ENCODE measurements at places on chromosomes 12 and 14.

GRCh38 chr14:100440207-100440631 is 117.1 kb downstream of the SLC25A47 start:
- DNase-seq, result no peak

DNA sequence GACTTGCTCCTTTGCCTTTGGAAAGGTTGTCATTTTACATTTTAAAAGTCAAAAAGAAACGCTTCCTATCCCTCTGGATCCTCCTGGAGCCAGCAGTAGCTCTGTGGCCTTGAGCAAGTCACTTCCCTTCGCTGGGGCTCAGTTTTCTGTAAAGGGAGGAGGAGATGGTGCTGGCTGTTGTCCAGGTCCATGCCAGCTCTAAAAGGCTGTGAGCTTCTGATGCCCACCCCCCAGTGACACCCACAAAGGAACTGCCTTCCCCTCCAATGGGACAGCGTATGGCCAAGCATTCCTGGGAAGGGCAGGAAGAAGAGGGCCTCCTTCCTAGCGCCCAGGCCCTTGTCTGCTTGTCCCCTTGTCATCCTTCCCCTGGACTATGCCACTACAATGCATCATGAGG is 81.5 kb downstream of the NTF3 start:
- DNase-seq, result no peak

DNA sequence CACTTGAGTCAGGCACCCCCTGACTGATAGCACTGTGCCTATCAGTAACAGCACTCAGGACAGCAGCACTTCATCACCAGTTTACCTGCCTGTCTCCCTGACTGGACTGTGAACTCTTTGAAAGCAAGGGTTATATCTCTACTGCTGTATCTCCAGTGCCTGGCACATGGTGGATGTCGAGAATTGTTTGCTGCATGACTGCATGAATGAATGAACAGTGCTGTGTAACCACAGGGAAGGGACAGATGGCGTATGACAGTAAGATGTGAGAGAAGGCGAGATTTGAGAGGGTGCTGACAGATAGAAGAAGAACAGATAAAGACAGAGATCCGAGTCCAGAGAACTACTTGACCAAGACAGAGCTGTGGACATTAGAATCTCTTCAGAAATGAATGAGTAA is 29.7 kb downstream of the BRAP start:
- no peak for DNase-seq

GRCh38 chr12:12207746-12208145 is 59.1 kb downstream of the LRP6 start:
- DNase-seq, result no peak

GRCh38 chr14:52032204-52032801 is 36.6 kb downstream of the NID2 start:
- DNase-seq, result no peak

GRCh38 chr14:19729763-19730162 is 13.6 kb upstream of the OR4Q3 start:
- no peak for DNase-seq

DNA sequence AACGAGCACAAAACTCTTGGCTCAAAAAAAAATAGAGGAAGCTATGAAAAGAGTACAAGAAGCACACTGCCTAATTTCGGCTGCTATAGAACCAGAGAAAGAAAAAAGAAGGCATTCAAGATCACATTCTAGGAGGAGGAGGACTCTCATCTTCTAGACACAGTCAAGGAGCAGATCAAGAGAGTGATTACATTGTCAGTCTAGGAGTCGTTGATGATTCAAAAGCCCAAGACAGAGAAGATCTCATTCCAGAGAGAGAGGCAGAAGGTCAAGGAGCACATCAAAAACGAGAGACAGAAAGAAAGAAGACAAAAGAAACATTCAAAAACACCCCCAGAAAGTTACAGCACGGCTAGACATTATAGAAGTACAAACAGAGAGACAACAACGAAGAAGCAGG is 131.8 kb upstream of the AEBP2 start:
- DNase-seq, result no peak

- peak; percentile 30 for DNase-seq
Observed at GRCh38 chr14:60648934-60649874, at the start of gene SIX1. Gene SIX1 (minus strand): TSS chr14:60649477. CDS start chr14:60649189, 288 bp downstream.

DNA sequence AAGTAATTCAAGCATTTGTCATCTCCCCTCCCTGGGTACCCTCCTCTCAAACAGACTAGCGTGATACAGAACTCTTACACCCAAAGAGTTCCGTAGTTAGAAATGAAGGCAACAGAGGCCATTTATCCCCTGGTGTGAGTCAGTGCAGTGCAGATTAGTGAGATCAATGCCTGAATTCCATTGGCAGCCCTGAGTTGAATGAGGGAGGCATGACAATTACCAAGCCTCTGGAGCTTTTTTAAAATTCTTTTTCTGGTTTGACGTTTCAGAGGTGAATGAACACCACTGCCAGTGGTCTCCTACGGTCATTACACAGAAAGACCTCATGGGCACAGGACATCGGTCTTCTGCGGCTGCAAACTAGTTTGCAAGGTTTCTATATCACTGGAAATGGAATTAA is 94.4 kb downstream of the PRIMA1 start:
- no peak for DNase-seq

GRCh38 chr12:66066929-66067523 is 63.5 kb downstream of the LLPH start:
- DNase-seq, result no peak

- no peak for DNase-seq
Observed at GRCh38 chr12:97118796-97119375, 211.8 kb downstream of the NEDD1 start.

GRCh38 chr12:2574355-2574935 is 220.3 kb upstream of the FKBP4 start:
- no peak for DNase-seq

GRCh38 chr12:66860752-66861750 is 182.2 kb upstream of the GRIP1 start:
- peak; percentile 5 for DNase-seq

DNA sequence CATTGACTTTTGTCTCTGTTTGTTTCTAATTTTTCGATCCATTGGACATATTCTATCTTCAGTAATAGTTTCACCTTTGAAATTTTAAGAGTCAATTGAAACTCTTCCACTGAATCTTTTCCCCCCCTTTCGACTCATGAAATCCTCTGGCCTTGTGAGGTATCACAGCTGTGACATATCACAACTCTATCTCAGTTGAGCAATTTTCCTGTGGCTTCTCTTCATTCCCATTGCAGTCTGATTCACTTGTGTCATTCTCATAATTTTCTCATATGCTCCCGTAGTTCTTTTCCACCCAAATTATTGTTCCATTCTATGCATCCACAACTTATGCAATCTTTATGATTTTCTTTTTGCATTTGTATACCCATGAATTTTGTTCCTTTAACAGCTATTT is 261.6 kb downstream of the DACT1 start:
- DNase-seq, result no peak

GRCh38 chr12:113242026-113242418 is 20.8 kb downstream of the TPCN1 start:
- DNase-seq, result no peak

- DNase-seq, result no peak
Observed at GRCh38 chr12:46354111-46354801, 18.3 kb downstream of the SLC38A2 start.

GRCh38 chr12:26514364-26514763 is 318.6 kb downstream of the ITPR2 start:
- DNase-seq, result no peak

DNA sequence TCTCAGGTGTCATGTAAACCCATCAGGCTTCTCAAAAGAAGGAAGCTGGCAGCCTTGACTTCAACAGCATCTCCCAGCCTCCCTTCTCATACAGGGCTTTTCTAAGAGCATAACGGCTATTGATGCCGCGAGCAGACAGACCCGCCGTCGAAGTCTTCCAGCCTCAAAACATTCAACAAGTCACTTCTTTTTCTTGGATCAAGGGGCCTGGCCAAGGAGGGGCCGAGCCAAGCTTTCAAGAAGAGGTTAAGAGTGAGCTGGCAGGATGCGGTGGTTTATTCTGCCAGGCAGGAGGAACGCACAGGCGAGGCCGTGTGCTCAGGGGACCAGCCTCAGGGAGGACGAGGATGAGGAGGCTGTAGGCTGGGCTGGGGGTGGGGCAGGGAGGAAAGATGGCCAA is 102.9 kb upstream of the RFLNA start:
- no peak for DNase-seq

- DNase-seq, result no peak
Observed at GRCh38 chr14:81302638-81303037, 81.9 kb upstream of the GTF2A1 start.

GRCh38 chr12:14395074-14395778 is 29.7 kb downstream of the ATF7IP start:
- DNase-seq, result no peak

GRCh38 chr12:77481687-77482086 is 349.0 kb upstream of the NAV3 start:
- no peak for DNase-seq

DNA sequence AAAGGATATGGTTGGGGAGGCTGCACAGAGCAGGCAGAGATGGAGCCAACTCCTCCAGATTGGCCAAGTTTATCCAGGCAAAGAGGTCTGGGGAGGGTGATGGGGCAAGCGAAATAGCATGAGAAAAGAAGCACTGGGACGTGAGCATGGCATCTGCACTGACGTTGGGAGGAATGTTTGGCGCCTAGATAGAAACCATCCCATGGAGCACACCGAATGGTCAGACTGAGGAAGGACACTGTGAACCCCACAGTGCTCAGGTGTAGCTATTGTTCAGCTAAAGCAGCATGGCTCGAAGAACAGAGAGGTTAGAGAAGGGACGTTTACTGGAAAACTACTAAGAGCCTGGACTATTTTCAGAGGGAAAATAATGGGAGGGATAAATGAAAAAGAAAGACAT is 387.1 kb downstream of the EMP1 start:
- no peak for DNase-seq

DNA sequence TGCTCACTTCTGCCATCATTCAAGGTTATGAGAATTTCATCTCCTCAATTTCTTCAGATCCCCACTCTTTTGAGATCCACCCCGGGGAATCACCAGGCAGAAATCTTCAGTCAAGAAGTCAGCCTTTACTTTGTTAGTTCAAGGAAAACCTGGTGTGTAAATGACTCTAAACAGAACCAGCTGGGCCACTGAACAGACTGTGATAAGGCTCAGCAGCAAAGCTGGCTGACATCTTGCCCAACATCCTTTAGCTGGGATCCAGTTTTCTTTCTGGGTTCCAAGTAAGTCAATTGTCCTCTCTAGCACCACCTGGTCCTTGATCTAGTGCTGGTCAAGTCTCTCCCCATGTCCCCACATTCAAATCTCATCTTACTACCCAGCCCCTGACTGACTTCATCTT is 11.6 kb downstream of the CLMN start:
- DNase-seq, result no peak

DNA sequence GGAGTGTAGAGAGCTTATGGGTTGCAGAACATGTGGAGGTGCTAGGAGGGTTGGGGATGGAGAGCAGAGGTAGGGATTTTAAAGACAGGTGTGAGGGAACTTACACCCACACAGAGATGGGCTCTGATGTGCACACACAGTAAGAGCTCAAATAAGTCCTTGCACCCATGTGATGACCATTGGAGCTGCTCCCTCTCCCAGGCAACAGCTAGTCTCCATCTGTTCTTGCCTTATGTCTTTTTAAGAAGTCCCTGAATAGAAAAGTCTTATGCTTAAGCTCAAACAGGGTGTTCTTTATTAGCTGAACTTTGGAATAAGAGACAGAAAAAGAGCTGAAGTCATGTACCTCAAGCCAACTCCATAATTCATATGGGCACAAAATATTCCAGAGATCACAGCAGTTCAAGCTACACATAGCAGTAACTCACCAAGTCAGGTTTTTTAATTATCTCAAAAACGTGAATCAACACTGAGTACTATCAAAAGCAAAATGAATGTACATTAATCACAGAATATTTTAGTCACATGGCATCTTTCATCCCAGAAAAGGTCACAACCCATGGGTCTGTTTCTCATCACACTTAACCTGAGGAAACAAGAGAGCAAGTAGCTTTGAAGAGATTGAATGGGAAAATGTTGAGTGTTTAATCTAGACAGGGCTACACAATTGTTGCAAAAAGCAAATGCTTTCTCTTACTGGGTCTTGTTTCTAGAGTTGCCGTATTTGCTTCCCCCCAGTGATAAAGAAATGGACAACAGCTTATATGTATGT is 1513.6 kb upstream of the SEL1L start:
- DNase-seq, result no peak

DNA sequence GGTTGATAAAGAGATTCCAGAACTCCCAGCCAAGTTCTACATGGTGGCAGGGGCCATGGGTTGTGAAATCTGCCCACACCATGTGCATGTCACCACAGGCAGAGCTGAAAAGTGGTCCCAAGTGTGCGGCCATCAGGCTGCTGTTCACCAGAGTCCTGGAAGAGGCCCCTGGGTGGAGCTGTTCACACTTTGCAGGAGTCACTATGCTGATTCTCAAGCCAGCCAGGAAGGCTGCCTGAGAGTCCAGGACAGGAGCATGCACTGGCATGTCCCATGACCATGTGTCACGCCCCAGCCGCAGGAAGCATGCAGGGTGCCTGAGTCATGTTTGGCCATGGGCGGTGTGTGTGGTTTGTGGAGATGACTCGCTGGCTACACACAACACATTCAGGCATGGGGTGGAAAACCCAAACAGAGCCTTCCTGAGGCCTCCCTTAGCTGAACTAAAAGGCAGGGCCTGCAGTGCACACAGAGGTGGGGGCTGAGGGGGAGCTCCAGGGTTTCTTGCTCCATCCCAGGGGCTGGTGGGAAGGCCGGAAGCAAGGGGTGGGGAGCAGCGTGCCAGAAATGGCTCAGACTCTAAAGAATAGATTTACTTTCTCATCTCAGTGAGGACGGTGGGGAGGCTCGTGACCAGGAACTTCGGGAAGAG is 19.4 kb downstream of the ABCB9 start:
- DNase-seq, result peak; percentile 60

GRCh38 chr14:38213001-38213400 is 5.3 kb downstream of the SSTR1 start:
- DNase-seq, result no peak

DNA sequence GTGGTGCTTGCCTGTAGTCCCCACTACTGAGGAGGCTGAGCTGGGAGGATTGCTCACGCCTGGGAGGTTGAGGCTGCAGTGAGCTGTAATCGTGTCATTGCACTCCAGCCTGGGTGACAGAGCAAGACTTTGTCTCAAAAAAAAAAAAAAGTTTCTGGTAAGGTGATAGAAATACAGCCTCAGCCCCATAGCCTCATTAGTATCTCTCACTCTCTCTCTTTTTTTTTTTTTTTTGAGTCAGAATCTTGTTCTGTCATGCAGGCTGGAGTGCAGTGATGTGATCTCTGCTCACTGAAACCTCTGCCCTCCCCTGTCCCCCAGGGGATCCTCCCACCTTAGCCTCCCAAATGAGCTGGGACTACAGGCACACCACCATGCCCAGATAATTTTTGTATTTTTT is 19.2 kb downstream of the MTHFD1 start:
- DNase-seq, result no peak
